ENCODE measurements at places on chromosomes 16 and 17.

- no peak for DNase-seq
Measured at GRCh38 chr16:17457513-17457912, 13.2 kb downstream of the XYLT1 start.

DNA sequence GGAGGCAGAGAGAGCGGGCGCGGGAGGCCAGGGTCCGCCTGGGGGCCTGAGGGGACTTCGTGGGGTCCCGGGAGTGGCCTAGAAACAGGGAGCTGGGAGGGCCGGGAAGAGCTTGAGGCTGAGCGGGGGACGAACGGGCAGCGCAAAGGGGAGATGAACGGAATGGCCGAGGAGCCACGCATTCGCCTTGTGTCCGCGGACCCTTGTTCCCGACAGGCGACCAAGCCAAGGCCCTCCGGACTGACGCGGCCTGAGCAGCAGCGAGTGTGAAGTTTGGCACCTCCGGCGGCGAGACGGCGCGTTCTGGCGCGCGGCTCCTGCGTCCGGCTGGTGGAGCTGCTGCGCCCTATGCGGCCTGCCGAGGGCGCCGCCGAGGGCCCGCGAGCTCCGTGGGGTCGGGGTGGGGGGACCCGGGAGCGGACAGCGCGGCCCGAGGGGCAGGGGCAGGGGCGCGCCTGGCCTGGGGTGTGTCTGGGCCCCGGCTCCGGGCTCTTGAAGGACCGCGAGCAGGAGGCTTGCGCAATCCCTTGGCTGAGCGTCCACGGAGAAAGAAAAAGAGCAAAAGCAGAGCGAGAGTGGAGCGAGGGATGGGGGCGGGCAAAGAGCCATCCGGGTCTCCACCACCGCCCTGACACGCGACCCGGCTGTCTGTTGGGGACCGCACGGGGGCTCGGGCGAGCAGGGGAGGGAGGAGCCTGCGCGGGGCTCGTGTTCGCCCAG is 1.2 kb upstream of the CBX4 start:
- DNase-seq = peak; percentile 52

- no peak for DNase-seq
Measured at GRCh38 chr16:72908362-72909167, 139.4 kb downstream of the ZFHX3 start.

DNA sequence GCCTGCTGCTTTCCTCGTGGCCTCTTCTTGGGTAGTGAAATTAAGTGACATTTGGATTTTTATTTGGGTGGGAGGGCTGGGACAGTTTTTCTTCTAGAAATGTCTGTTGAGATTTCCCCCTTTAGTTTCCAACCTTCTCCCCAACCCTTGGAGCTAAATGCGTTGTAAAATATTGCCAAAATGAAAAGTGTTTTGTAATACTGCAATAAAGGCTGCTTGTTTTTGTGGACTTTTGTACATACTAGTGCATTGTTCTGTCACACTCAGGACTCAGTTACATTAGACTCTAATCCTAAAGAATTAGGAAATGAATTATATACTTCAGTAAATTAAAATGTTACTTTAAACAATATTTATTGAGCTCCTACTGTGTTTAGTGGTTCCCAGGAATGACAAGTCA is 21.7 kb downstream of the HEATR9 start:
- DNase-seq = no peak

- DNase-seq = no peak
Measured at GRCh38 chr17:57794841-57795240, 49.7 kb upstream of the CCDC182 start.

- peak; percentile 96 for DNase-seq
Measured at GRCh38 chr17:43469145-43469544, 14.6 kb upstream of the DHX8 start.

DNA sequence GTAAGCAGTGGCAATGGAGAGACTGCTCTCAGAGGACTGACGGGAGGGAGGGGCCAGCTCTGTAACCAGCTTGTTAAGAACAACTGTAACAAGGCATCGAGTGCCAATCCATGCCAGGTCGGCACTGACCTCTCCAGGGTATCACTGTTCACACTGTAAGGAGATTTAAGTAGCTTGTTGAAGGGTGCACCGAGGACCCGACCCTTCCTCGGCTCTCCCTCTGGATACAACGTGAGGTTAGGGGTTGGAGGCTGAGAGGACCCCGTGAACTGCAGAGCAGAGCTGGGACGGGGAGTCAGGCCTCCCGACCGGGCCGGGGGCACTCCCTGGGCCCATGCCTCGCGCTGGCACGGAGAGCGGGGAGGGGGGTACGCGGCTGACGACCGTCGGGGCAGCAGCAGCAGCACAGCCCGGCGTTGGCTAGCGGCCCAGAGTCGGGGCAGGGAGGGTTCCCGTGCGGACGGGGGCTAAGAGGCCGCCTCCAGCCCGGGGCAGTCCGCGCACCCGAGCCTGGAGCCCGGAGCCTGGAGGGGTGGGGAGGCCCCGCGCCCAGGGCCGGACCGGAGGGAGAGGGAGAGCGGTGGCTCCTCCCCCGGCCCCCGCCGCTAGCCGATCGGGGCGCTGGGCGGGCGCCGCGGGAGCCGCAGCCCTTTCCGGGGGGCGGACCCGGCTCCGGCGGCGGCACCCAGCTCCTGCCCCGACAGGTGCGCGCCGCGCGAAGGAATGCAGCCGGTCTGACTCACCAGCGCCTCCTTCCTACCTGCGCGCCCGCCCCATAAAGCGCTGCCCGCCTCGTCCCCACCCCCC is at the start of gene ITGB4:
ITGB4 (plus strand) TSS at position 804 of the 807 bp plus-strand sequence. CDS start 3,245 bp downstream, outside the sequence.
- no peak for DNase-seq

GRCh38 chr16:19691161-19691711 is 26.8 kb downstream of the KNOP1 start:
- DNase-seq = no peak

DNA sequence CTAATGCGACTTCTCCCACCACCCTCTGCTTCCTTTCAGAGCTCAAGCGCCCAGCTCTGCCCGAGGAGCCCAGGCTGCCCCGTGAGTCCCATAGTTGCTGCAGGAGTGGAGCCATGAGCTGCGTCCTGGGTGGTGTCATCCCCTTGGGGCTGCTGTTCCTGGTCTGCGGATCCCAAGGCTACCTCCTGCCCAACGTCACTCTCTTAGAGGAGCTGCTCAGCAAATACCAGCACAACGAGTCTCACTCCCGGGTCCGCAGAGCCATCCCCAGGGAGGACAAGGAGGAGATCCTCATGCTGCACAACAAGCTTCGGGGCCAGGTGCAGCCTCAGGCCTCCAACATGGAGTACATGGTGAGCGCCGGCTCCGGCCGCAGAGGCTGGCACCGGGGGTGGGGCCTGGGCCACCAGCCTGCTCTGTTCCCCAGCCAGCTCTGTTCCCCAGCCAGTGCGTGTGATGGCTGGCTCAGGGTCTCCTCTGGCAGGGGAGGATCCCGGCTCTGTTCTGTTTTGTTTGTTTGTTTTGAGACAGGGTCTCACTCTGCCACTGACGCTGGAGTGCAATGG is 18.7 kb downstream of the CRISPLD2 start:
- no peak for DNase-seq

GRCh38 chr17:15510361-15510760 is 42.9 kb upstream of the CDRT4 start:
- DNase-seq = peak; percentile 82

- DNase-seq = no peak
Measured at GRCh38 chr17:82063424-82064415, 1.9 kb downstream of the DUS1L start.

GRCh38 chr17:82160075-82160474 is 52.6 kb downstream of the CCDC57 start:
- DNase-seq = no peak

DNA sequence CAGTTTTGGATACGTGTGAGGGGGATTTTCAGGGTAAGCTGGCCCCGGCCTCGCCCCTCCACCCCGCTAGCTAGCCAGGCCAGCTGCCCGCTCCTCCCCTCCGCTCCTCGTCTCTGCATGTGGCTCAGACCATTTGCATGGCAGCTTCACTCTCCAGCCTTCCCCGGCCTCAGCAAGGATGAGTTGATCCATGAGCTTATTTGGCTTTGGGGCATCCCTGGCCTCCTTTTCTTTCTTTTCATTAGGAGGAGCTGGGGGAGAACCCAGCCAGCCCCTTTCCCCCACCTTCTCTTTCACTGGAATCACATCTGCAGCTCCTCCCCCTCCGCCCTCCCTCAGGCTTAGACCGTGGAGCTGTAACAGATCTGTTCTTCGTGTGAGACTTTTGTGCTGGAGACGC is 30.7 kb downstream of the ELAC2 start:
- DNase-seq = no peak

- DNase-seq = no peak
Measured at GRCh38 chr16:89798832-89799370, 17.5 kb downstream of the FANCA start.

GRCh38 chr16:85673529-85674417 is 15.0 kb downstream of the GINS2 start:
- peak; percentile 4 for DNase-seq

DNA sequence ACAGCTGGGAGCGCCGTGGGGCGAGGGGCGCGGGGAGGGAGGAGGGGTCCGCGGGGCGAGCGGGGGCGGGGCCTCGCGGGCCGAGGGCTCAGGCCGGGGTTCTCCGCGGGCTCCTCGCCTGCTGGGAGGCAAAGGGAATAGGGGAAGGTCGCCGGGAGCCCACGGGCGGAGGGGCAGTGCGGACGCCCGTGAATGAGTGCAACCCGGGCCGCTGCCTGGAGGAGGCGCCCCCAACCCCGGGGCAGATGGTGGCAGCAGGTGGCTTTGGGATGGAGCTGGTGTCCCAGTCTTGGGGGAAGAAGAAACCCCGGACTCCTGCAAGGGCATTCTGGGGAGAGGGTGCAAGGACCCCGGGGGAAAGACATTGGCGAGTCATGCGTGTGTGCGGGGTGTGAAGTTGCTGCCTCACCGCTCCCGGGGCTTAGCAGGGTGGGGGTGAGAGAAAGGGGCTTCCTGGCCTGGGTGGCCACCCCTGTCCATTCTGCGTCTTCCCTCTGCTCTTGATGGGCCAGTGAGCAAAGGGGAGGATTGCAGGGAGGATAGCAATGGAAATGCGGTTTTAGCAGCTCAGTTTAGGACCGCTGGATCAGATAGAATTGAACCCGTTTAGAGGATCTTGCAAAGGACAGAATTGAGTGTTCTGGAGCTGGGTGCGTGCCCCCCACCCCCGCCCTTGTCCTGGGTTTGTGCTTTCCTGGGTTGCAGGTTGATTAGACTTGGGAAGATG is 526 bp downstream of the KIAA0513 start:
- DNase-seq = no peak

DNA sequence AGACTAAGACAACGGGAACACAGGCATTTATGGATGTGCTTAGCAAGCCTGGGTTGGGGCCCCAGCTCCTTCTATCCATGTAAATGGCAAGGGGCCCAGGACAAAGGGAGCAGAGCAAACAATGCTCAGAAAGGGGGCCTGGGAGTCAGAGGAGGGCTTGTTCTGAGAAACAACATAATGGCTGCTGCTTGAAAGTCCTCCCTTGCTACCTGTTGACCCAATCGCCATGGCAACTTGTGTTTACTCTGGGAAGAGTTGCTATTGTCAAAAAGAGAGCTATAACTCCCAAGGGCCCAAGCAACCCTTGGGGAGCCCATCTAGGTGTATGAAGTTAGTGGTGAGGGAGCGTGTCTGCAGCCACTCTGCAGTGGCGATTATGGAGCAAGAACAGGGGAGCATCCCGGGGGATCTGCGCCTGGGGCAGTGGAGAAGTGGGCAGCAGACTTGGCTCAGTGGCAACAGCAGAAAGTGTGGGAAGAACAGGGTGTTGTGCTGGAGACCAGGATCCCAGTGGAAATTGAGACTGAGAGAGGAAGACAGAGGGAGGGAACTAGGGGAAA is 118.7 kb upstream of the NLRP1 start:
- no peak for DNase-seq

DNA sequence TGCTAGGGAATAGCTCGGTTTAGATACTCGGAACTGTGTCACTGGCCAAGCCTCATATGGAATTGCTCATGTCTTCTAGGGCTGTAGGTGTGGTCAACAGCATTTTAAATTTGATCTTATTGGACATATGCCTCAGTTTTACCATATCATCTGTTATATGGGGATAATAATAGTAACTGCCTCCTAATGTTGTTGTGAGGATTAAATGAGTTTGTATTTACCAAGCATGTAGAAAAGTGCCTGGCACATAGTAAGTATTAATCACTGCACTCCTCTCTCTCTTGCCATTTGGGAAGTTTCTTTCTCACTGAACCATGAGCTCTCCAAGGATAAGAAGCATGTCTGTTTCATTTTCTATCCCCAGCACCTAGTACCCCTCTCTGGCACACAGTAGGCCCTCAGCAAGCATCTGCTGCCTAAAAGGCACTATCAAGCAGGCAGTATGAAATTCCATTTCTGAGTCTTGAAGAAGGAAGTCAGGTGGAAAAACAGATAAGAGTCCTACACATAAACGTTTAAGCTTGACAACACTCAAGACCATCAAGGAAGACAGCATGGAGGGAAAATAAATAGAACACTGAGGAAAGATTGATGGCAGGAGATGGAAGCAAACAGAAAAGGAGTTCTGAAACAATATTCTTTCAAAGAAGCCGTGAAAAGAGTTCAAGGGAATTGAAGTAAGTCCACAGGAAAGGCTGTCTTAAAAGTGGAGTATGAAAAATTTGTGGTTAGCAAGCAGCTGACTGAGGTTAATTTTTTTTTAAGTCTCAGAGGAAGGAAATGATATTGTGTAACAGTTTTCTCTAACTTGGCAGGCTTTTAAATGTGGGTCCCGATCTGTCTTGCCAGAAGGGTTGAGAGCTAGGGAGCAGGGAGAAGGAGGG is 2.2 kb upstream of the ATP6V0A1 start:
- DNase-seq = peak; percentile 85

DNA sequence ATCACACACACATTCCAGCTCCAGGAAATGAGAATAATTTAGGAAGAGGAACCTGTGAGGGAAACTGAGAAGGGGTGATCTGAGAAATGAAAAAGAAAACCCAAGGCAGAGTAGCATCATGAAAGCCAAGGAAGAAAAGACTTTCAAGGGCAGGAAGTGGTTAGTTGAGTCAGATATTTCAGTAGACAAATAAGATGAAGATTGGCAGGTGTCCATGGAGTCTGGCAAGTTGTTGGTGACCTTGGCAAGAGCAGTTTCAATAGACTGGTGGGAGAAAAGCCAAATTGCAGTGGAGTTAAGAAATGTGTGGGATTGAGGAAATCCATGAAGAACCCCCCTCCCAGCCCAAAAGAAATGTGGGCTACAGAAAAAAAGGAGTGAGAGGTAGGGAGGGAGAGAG is 10.7 kb downstream of the GNAO1 start:
- peak; percentile 29 for DNase-seq

GRCh38 chr17:50517011-50517410 is 8.8 kb downstream of the MYCBPAP start:
- DNase-seq = no peak

Data from AG10803 (cell line).